Upper lobe of left lung (tissue), 6 donors: ENCODE measurements at places on chromosomes 5 and 9. TPM values are rescaled to one million over a fixed set of nuclear protein-coding genes. Genes with fewer than 3 reads are reported as not detected.
A peak's percentile ranks its signal among the peaks of the same experiment; 100 is the strongest.

The INVS gene
- total RNA-seq: 14.7 TPM

DNA sequence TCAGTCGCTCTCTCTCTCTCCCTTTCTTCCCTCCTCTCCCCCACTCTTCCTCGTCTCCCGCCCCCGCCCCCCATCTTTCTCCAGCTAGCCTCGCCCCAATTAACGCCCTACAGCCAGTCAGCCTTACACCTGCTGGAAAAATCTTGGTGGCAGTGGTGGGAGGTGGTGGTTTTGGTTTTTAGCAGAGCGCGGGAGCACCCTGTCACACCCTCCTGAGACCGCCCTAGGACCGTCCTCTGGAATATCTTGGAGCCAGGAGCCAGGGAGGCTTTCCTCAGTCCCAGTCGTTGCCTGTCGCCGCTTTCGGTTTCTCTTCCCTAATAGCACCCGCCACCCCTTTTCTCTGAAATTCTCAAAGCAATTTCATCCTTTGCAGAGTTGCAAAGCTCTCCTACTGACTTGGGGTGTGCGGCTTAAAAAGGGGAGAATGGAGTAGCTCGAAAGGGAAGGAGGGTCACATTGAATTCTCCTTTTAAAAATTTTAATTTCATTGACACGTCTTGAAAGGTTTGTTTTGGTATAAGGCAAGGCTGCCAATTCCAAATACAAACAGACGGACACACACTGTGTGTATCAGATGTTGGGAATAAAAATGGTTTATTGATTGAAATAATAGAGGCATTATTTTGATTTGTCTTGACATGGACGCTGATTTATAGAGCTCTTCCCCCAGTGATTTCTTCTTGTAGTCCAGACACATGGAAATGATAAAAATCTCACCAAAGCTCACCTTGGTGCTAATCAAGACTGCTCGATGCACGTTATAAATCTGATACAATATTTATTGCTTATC lies 301.3 kb downstream of the PARP8 start:
- H3K36me3 ChIP-seq: no peaks in the 10 kb centered on the region
- peaks cover 54% of the 10 kb centered on the region for H3K27me3 ChIP-seq
- DNase-seq: no peak
- peak overlapping the region; percentile 54 for H3K4me3 ChIP-seq
- no peak overlapping the region for H3K27ac ChIP-seq

GRCh38 chr9:83469722-83470121 lies 68.5 kb downstream of the FRMD3 start:
- H3K4me3 ChIP-seq: no peak overlapping the region
- no peak overlapping the region for H3K27ac ChIP-seq
- H3K36me3 ChIP-seq: no peaks in the 10 kb centered on the region

GRCh38 chr5:431711-432050 lies 11.3 kb upstream of the EXOC3 start:
- H3K36me3 ChIP-seq: no peaks in the 10 kb centered on the region
- H3K27me3 ChIP-seq: no peaks in the 10 kb centered on the region
- H3K4me1 ChIP-seq: peaks cover 5% of the 10 kb centered on the region
- no peak overlapping the region for H3K4me3 ChIP-seq
- DNase-seq: no peak
